ENCODE measurements at places on chromosomes 7 and 10.

GRCh38 chr7:83836028-83836427, 187.1 kb upstream of the SEMA3E start:
- no peak for DNase-seq

DNA sequence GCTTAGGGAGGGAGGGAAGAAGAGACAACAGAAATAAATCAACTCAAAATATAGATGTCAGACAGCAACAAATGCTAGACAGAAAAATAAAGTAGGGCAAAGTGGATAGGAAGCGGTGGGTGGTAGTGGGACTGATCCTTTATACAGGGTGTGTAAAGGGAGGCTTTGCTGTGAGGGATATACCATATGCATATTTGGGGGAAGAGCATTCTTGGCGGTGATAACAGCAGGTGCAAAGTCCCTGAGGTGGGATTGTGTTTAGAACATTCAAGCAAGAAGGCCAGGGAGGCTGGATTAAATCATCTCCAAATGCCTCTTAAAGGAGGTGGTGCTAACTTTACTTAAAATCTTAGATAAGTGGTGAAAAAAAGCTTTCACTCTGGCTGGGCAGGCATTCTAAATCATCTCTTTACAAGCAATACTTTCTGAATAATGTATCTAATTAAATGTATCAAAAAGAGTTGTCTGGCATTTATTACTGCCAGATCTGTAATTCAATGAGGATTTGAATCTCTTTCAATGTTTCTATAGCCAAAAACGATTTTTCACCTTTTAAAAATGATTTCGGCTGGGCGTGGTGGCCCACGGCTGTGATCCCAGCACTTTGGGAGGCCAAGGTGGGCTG, 9.4 kb upstream of the AKR1B15 start:
- DNase-seq = no peak

- DNase-seq = no peak
These were observed 4.8 kb downstream of the EGR2 start for GRCh38 chr10:62811159-62811875.

DNA sequence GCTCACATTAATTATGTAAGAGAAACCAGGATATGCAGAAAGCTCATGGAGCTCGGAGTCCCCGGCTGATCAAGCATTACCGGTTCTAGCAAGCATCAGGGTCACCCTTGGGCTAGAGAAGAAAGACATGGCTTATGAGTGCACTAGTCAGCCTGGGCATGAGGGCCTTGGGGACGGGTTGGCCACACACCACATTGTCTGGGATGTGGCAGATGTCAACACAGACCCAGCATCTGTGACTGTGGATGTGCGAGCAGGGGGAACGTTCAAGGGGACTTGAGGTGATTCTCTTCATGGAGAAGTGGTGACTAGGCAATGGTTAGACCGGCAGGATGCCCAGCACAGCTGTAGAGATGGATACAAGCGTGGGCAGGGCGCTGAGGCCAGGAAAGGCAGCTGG, 13.7 kb downstream of the ZMIZ2 start:
- no peak for DNase-seq

DNA sequence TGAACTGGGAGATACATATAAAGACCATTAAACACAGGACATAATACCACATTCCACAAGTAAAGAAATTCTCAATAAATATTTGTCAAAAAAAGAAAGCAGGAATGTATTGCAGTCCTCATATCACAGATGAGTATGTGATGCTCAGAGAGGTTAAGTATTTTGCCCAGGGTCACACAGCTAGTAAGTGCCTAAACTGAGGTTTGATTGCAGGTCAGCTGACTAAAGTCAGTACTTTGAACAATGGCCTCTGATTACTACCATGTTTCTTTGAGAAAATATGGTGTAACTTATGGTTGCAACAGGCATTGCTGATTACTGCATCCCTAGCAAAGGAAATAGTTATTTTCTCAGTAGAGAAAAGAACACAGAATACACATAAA, 267.1 kb downstream of the ELMO1 start:
- DNase-seq = no peak

DNA sequence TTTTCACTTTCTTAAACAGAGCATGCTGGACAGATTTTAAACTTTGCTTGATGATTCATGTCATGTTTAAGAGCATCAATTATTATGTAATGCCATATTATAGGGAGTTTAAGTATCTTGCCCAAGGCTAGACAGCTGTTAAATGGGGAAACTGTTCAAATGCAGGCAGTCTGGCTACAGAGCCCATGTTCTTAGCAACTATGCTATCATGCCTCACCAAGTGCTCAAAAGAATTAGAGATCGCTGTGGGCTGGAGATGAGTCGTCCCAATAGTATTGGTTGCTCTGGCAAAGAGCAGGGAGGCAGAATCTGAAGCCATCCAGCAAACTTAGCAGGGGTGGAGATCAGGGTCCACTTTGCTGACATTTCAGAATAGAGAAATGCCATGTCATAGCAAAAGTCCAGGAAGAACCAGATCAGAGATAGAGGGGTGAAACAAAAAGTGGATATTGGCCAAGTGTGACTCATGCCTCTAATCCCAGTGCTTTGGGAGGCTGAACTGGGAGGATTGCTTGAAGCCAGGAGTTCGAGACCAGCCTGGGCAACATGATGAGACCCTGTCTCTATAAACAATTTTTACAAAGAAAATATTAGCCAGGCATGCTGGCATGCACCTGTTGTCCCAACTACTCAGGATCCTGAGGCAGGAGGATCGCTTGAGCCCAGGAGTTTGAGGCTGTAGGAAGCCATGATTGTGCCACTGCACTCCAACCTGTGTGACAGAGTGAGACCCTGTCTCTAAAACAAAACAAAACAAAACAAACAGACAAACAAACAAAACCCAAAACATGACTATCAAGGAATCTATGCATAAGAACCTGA, 57.8 kb downstream of the BAMBI start:
- no peak for DNase-seq

- DNase-seq = no peak
These were observed 8.8 kb upstream of the OR2A2 start for GRCh38 chr7:144100607-144101006.

DNA sequence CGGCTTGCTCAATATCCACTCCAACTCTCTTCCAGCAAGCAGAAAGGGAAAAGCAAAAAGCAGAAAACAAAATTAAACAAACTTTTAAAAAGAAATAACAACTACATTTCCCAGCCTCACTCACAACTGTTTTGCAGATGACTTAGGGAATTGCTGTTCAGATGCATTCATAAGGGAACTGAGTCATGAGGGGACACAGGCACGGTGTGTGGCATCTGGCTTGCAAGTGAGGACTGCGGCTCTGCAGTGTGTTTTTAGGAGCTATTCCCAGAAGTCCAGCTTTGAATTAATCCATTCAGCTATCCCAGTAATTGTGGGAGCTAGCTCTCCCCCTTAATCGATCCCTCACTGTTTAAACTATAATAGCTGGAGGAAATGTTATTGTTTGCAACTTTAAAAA, 30.3 kb downstream of the PTN start:
- no peak for DNase-seq

GRCh38 chr7:100247152-100247757, 27.5 kb downstream of the PVRIG start:
- no peak for DNase-seq
